Vagina (tissue), 2 donors: ENCODE measurements at places on chromosomes 16 and 17. TPM values are rescaled to one million over a fixed set of nuclear protein-coding genes. Genes with fewer than 3 reads are reported as not detected.

DNA sequence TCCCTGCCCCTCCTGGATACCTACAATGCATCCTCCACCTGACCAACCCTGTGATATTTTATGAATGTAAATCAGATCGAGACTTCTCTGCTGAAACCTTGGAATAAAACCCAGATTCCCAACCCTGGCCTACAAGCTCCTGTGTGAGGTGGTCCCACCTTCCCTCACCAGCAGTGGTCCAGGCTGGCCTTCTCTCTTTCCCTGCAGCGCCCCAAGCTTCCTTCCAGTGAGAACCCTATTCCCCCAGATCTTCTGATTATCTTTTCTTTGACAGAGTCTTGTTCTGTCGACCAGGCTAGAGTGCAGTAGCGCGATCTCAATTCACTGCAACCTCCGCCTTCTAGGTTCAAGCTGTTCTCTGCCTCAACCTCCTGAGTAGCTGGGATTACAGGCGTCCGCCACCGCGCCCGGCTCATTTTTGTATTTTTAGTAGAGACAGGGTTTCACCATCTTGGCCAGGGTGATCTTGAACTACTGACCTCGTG, 2.5 kb upstream of the HELZ start:
- H3K4me3 ChIP-seq = no peak overlapping the region
- H3K4me1 ChIP-seq = peaks cover 33% of the 10 kb centered on the region
- H3K36me3 ChIP-seq = no peaks in the 10 kb centered on the region
- H3K27me3 ChIP-seq = no peaks in the 10 kb centered on the region

Gene COL1A1
- total RNA-seq = 171 TPM

GRCh38 chr16:10619271-10619849, 39.0 kb upstream of the EMP2 start:
- peaks cover 38% of the 10 kb centered on the region for H3K4me1 ChIP-seq
- peak overlapping the region; percentile 49 for H3K27ac ChIP-seq
- no peaks in the 10 kb centered on the region for H3K36me3 ChIP-seq
- no peaks in the 10 kb centered on the region for H3K27me3 ChIP-seq
- H3K4me3 ChIP-seq = no peak overlapping the region

DNA sequence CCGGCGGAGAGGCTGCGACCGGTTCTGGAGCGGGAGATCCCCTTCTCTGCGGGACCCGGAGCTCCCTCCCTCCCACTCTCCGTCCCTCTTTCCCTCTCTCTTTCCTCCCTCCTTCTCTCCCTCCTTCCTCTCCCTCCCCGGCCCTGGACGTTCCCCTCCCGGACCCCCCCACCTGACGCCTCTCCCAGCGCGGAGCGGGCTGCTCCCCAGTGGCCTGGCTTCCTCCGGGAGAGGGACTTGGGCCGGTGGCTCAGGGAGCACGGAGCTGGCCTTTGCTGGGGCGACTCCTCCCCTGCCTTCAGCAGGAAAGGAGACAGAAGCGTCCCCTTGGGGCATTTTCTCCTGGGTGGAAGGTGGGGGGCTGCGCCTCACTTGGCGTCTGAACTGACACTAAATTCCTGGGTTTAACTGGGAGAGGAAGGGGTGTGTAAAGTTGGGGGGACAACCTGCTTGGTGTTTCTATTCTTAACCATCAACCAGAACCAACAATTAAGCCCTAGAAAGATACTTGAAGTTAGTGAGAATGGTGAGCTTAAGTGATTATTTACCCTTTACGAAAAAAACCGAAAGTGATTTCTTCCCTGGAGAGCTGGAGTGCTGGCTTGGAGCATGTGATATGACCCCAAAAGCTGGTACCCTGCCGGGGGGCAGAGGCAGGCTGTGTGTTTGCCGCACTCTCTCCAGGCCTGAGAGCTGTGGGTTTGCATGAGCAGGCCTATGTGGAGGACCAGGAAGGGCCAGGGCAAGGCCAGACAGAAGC, 775 bp downstream of the SPIRE2 start:
- H3K27ac ChIP-seq = no peak overlapping the region
- H3K36me3 ChIP-seq = no peaks in the 10 kb centered on the region
- H3K27me3 ChIP-seq = no peaks in the 10 kb centered on the region
- no peak for DNase-seq

DNA sequence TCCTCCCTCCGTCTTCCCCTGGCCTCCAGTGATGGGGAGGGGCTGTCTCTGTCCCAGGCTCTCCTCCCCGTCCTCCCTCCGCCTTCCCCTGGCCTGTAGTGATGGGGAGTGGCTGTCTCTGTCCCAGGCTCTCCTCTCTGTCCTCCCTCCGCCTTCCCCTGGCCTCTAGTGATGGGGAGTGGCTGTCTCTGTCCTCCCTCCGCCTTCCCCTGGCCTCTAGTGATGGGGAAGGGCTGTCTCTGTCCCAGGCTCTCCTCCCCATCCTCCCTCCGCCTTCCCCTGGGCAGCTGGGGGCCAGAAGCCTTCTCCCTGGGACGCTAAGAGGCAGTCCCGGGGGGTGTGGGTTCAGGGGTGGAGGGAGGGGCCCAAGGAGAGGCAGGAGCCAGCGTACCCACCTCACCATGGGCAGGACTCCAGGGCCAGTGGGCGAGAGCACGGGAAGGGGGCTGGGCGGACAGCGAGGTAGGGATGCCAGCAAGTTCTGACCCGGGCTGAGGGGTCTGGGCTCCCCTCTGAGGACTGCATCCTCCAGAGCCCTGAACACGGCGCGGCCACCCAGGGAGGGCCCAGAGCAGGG, 14.8 kb downstream of the UTS2R start:
- H3K27ac ChIP-seq = peak overlapping the region; percentile 72
- H3K27me3 ChIP-seq = no peaks in the 10 kb centered on the region
- H3K4me1 ChIP-seq = peaks cover 28% of the 10 kb centered on the region
- DNase-seq = no peak
- no peak overlapping the region for H3K4me3 ChIP-seq
